ENCODE measurements at places on chromosomes 1 and 21.

DNA sequence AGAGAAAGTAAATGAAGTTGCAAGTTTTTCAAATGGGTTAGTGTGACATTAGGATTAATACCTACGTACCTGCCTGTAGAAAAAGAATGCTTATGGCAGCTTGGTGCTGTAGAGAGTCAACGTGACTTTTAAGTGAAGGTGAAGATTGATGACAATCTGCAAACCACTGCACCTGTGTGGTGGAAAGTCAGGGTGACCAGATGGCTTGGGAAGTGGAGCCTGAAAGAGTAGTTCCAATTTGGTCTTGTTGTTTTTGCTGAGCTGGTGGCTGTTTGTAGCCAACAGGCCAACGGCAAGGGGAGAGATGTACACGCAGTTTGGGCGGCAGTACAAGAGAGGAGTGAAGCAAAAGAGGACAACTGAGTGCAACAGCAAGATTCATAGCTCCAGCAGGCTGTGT lies 78.1 kb upstream of the JAK1 start:
- no peak for DNase-seq

GRCh38 chr1:1332774-1333480 lies 1.8 kb downstream of the TAS1R3 start:
- no peak for DNase-seq

DNA sequence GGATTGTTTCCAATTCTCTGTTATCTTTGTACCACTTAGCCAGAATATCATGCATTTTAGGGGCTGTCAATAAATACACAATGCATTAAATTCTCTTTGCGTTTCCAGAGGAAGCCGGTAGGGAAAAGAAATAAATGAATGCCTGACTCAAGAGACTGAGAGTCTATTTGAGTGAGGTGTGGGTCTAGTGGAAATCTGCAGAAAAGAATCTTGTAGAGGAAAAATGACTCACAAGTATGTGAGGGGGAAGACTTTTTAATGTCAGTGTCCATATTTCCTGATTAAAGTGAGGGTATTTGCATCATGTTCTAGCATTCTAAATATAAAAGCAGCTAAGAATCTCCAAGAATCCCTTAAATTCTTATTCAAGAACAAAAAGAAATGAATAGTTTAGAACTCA lies 271.1 kb downstream of the PTPRC start:
- DNase-seq = no peak

DNA sequence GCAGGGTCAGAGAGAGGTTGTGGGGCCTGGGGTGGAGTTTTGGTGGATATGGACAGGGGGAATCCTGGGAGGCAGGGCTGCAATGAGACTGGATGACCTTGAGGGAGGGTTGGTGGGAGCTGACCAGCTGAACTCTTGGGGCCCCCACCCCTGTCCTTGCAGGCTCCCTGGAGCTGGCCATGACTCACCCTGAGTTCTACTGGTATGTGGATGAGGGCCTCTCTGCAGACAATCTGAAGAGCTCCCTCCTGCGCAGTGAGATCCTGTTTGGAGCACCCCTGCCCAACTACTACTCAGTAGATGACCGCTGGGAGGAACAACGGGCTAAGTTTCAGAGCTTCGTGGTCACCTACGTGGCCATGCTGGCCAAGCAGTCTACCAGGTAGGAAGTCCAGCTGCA lies 23.6 kb downstream of the DISP3 start:
- DNase-seq = no peak

- no peak for DNase-seq
Observed at GRCh38 chr1:94011709-94012595, 102.7 kb upstream of the GCLM start.

DNA sequence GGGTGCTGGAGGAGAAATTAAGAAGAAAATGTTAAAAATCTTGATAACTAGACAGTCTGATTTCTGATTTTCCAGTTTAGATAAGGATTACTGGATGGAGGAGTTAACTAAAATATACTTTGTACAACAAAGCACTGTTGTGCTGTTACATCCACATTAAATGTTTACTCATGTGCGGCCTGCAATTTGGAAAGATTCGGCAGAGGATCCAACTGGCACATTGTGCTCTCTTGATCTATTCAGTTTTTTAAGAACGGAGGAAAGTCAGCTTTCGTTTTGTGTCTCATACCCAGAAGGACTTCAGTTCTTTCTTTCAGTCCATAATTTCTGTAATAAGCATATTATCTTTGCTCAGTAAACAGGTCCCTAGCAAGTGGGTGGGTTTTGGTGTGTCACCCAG lies 52.5 kb downstream of the UCK2 start:
- DNase-seq = no peak

DNA sequence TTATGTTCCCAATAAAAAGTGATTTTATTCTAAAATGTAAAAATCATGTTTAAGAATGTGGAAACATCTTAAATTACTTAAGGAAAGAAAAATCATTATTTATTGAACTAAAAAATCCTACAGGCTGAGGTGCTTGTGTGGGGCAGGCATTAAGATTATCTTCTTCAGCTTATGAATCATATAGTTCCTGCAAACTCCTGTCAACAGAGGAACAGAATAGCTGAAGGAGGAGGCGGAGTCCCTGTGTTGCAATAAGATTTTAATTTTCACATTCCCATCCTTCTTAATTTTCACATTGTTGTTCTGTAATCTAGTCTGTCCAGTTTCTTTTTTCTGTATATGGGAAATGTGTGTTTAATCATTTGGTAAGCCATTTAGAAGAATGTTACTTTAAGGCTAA lies 20.6 kb upstream of the OLFML3 start:
- no peak for DNase-seq

Measured in stimulated activated CD8-positive, alpha-beta memory T cell treated with anti-CD3 and anti-CD28 coated beads, Interleukin-4, amount 100 ng/mL, for 4 hours (primary cell).